ENCODE measurements at places on chromosomes 12 and 14.

DNA sequence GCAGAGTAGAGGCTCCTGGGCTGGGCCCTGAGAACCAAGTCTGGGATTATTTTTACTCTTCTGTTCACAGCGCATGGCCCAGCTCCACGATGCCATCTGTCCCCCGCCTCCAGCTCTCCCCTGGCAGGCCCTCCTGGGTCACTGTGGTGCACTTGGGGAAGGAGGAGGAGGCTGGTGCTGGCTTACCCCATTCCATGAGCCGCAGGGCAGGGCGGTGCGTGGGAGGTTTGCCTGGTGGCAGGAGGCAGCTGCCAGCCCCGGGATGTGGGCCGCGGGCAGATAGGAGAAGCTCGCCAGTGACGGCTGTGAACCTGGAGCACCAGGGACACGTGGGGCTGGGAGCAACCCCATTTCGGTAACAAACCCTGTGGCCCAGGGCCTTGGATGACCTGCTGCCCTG, 23.2 kb downstream of the TEAD4 start:
- no peak overlapping the region for H3K27ac ChIP-seq
- H3K4me3 ChIP-seq = no peak overlapping the region
- H3K27me3 ChIP-seq = no peaks in the 10 kb centered on the region
- H3K4me1 ChIP-seq = no peaks in the 10 kb centered on the region
- no peak for DNase-seq
- H3K36me3 ChIP-seq = no peaks in the 10 kb centered on the region

- H3K36me3 ChIP-seq = peaks cover 3% of the 10 kb centered on the region
- DNase-seq = no peak
- no peaks in the 10 kb centered on the region for H3K4me1 ChIP-seq
These were observed 333.7 kb upstream of the FKBP4 start for GRCh38 chr12:2461046-2461445.

DNA sequence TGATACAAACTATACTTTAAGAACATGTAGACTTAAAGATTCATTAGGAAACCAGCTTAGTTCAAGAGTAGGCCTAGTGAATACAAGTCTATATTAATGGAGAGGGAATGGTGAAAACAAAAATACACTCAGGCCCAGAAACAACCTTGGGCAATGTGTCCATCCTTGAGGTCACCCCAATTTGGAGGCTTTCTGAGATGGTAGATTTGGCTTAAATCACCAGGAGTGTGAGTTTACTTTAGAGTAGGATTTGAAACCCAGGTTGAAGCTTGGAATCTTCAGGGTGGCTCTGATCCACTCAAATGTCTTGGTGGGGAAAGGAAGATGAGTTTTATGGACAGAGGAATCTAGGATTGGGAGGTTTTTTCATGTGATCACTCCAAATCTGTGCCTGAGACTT, 10.5 kb downstream of the LDHB start:
- peaks cover 4% of the 10 kb centered on the region for H3K36me3 ChIP-seq
- H3K27ac ChIP-seq = no peak overlapping the region

DNA sequence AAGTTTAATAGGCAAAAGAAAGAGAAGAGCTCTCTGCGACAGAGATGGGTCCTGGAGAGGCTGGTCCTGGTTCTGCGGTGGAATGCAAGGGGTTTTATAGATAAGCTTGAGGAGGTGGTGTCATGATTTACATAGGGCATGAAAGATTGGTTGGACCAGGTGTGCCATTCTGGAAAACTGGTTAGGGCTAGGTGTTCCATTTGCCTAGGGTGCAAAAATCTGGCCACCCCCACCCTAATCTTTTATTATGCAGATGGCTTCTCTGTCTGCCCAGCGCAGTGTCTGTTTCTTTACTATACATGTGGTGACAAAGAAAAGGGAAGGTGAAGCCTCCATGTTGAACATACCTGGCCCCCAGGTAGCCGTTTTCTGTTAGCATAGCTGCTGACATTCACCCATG, 65.4 kb downstream of the ERC1 start:
- no peaks in the 10 kb centered on the region for H3K4me1 ChIP-seq
- no peak overlapping the region for H3K4me3 ChIP-seq
- H3K36me3 ChIP-seq = no peaks in the 10 kb centered on the region

DNA sequence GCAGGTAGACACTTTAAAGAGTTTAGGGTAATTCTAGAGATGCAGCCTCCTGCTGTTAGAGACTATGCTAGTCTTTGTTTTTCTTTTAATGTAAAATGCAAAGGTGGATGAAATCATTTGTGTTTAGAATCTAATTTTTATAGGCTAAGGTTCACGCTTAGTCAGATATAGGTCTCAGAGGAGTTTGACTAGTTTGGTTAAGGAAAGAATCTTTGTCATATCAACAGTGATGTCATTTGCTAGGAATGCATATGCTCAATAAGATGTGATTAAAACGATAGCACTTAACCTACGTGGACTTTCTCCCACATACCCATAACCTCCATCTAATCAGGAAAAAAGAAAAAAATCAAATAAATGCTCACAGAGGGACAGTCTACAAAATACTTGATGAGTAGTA, 859.3 kb upstream of the ATXN7L3B start:
- no peaks in the 10 kb centered on the region for H3K4me1 ChIP-seq
- H3K27ac ChIP-seq = no peak overlapping the region
- H3K27me3 ChIP-seq = no peaks in the 10 kb centered on the region
- DNase-seq = no peak

- peak; percentile 34 for DNase-seq
- H3K36me3 ChIP-seq = no peaks in the 10 kb centered on the region
- H3K27me3 ChIP-seq = no peaks in the 10 kb centered on the region
- no peaks in the 10 kb centered on the region for H3K4me1 ChIP-seq
- H3K27ac ChIP-seq = no peak overlapping the region
These were observed 6.5 kb upstream of the PRPH start for GRCh38 chr12:49288412-49288853.

GRCh38 chr12:93167841-93168492, 209.8 kb upstream of the NUDT4 start:
- peak overlapping the region; percentile 57 for H3K27ac ChIP-seq
- DNase-seq = peak; percentile 59
- H3K36me3 ChIP-seq = no peaks in the 10 kb centered on the region
- H3K27me3 ChIP-seq = no peaks in the 10 kb centered on the region
- H3K4me1 ChIP-seq = peaks cover 5% of the 10 kb centered on the region
- H3K4me3 ChIP-seq = peak overlapping the region; percentile 23

DNA sequence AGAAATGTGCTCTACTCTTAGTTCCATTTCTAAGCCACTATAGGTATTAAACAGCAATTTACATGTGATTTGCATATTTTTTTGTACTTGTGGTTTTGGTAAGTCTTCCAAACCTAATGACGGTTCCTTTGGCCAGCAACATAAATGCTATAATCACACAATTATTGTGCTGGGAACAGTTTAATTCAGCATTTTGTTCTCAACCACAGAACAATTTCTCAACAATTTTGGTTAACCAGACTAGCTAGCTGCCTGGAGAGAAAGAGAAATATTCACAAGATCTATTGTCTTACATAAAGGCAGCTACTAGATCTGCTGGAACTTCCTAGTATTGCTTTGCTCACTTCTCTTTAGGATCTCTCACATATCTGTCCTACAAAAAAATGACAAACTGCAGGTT, 265.3 kb downstream of the SOX5 start:
- DNase-seq = no peak
- H3K4me3 ChIP-seq = no peak overlapping the region
- no peak overlapping the region for H3K27ac ChIP-seq
- no peaks in the 10 kb centered on the region for H3K4me1 ChIP-seq
- H3K27me3 ChIP-seq = no peaks in the 10 kb centered on the region

DNA sequence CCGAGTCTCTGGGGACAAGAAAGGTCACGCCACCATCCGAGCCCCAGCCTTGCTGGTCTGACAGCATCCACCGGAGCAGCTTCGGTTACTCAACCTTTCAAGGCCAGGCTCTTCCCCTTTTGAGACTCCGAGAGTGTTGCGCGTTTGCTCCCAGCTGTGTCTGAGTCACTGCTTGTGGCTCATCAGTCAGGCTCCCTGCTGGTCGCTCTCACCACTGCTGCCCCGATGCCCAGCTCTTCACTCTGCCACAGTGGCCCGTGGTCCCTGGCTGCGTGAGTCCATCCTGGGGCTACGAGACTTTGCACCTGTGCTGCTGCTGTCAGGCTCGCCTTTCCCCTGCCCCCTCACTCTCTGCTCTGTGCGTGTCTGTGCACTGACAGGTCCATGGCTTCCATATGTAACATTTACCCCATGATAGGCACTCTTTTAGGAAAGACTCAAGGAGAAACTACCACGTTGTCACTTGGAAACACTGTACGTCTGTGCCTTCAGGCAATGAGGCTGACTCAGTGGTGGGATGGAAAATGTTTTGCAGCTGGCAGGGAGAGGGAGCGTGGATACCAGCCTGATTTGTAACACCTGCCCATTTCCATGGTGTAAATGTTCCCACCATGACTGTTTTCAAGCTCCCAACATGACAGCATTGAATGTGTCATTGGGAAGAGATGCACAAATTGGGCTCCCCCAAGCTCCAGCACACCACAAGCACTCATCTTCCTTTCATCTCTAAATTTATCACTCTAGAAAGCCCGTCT, 350.7 kb downstream of the TMEM132D start:
- no peak for DNase-seq
- no peaks in the 10 kb centered on the region for H3K36me3 ChIP-seq
- H3K27me3 ChIP-seq = no peaks in the 10 kb centered on the region
- no peak overlapping the region for H3K27ac ChIP-seq
- H3K4me3 ChIP-seq = no peak overlapping the region

DNA sequence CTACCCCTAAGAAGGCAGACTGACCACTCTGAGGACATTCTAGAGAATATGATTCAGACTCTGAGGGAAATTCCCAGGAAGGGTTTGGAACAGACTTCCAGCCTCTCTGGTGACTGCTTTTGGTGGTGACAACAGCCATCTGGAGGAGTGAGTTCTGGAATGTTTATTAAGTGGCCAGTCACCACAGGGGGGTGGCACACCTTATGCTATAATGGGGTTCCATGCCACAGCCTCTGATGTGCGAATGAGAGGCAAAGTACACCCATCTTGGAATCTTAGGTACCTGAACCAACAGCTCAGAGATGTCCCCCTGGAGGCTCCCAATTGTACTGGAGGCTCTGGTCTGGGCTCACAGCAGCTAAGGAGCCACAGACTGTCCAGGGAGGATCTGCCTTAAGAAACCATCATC, 9.5 kb upstream of the TINF2 start:
- DNase-seq = no peak
- H3K4me1 ChIP-seq = no peaks in the 10 kb centered on the region
- H3K27ac ChIP-seq = no peak overlapping the region
- no peaks in the 10 kb centered on the region for H3K27me3 ChIP-seq
- no peaks in the 10 kb centered on the region for H3K36me3 ChIP-seq

DNA sequence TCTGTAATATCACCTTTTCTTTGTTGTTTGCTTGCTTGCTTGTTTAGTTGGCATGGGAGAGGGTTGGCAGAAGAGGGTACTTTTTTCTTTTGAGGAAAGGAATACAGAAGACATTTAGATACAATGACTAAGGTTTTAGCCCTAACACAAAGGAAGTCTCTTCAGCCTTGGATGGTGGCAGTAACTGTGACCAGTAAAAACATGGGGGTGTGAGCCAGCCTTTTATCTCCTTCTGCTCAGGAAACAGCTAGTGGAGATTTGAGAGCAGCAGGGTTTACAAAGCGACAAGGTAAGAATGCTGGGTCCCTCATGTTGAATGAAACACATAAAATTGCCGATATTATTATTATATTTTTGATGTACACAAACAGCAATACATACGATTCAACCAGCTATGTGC, 40.4 kb downstream of the SLC8A3 start:
- H3K27ac ChIP-seq = no peak overlapping the region
- no peaks in the 10 kb centered on the region for H3K27me3 ChIP-seq
- H3K4me3 ChIP-seq = no peak overlapping the region

DNA sequence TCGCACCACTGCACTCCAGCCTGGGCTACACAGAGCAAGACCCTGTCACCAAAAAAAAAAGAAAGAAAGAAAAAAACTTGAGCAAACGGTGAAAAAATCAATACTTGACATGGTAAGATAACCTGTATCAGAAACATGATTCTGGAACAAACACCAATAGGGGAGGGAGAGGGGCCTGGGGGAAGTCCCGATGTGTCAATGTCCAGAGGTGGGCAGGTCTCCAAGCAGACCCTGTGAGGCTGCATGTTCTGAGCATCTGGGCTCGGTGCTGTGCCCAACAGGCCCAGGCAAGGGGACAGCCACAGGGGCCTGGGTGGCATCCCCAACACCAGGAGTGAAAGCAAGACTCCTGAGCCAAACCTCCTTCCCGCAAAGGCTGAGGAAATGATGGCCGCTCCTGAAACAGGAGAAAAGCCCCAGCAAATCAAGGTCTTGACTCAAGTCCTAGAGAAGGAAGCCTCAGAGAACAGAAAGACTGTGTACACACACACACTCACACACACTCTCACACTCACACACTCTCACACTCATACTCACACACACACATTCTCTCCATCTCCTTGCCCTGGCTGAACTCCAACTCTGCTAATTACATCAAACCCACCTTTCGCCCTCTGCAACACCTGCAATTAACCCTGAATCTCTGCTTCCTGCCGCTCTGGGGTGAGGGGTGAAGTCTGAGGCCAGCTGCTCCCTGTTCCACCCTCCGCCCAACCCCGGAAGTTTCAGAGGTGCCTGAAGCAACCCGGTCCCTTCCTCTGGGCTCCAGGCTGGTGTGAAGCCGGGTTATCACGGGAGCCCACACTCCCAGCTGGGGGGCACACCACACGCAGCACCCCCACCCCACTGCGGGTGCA, 20.4 kb downstream of the CCDC88C start:
- H3K36me3 ChIP-seq = no peaks in the 10 kb centered on the region
- H3K4me3 ChIP-seq = peak overlapping the region; percentile 15
- H3K4me1 ChIP-seq = peaks cover 53% of the 10 kb centered on the region
- no peak for DNase-seq

DNA sequence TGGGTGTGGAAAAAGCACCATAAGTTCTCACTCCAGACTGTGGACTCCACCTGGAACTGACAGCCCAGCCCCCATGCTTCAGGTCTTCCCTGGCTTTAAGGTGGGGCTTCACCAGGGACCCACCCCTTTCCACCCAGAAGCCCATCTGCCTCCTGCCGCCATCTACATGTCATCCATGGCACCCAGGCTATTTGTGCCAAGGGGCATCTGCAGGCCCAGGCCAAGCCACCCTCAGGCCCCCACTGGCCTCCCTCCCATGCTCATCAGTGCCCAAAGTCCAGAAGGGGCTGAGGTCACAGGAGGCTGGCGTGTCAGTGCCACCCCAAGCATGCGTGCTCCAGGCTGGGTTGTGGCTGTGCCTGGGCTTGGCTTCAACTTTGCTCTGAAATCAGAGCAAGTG, 212.2 kb upstream of the DIO3 start:
- H3K36me3 ChIP-seq = no peaks in the 10 kb centered on the region
- H3K27ac ChIP-seq = no peak overlapping the region
- DNase-seq = no peak
- H3K4me3 ChIP-seq = no peak overlapping the region
- no peaks in the 10 kb centered on the region for H3K27me3 ChIP-seq

- no peaks in the 10 kb centered on the region for H3K4me1 ChIP-seq
- H3K27me3 ChIP-seq = no peaks in the 10 kb centered on the region
- H3K27ac ChIP-seq = no peak overlapping the region
- no peak overlapping the region for H3K4me3 ChIP-seq
- no peak for DNase-seq
- H3K36me3 ChIP-seq = no peaks in the 10 kb centered on the region
These were observed 3.5 kb upstream of the HIGD1C start for GRCh38 chr12:50948798-50949197.
